ENCODE measurements at places on chromosomes 5 and 9.
A peak's percentile ranks its signal among the peaks of the same experiment; 100 is the strongest.

DNA sequence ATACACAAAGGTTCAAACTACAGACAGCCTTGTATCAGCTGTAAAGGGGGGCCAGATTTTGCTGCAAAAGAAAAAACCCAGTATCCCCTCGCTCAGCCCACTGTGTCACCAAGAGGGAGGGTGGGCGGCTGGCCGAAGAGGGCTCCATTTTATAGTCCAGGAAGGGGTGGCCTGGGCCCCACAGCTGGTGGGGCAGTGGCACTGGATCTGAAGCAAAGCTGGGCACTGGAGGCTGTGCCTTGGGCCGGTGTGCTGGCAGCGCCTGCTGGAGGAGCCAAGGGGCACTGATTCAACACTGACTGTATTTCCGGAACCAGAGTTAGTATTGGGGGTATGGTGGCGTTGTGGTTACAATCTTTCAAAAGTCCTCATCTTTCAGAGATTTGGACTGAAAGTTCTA lies 9.1 kb downstream of the BRD3 start:
- DNase-seq = no peak

GRCh38 chr5:150596313-150596712 lies 44.1 kb upstream of the SYNPO start:
- DNase-seq = no peak

GRCh38 chr5:24854850-24855249 lies 210.1 kb upstream of the CDH10 start:
- no peak for DNase-seq

DNA sequence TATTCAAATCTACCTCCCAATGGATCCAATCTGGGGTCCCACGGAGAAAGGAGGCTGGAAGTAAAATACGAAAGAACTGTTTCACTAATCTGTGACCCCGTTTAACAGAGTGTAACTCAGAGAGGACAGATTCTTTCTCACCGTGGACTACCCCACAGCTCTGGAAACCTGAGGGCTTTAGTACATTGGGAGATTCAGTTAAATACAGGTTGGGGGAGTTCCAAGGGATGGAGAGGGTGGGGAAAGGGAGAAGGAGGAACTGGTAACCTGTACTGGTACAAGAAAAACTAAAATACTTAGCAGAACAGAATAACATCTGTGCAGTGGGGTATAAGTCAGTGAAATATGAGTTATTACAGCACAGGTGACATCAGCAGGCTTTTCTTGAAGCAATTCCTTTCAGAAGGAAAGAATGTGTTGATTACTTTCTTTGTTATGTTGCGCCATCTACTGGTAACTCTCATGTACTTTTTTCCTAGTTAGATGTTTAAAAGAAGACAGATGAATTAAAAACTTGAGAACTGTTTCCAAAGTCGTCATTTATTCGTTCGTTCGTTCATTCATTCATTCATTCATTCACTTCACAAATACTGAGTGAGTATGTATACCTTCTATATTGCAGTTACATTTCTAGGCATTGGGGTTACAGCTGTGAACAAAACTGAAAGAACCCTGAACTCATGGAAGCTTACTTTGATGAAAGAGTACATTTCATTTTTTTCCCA lies 30.0 kb upstream of the STOM start:
- peak; percentile 71 for DNase-seq

Data from RCC 7860 (cell line).